EH (cell line): ENCODE measurements at places on chromosomes 4 and X.

- peak; percentile 2 for DNase-seq
These were observed 199.4 kb downstream of the MAPK10 start for GRCh38 chr4:86160426-86160825.

- peak; percentile 29 for DNase-seq
These were observed 82.8 kb downstream of the CCKAR start for GRCh38 chr4:26407476-26407875.

- DNase-seq = no peak
These were observed 4.2 kb upstream of the CXCL3 start for GRCh38 chr4:74042681-74043080.

DNA sequence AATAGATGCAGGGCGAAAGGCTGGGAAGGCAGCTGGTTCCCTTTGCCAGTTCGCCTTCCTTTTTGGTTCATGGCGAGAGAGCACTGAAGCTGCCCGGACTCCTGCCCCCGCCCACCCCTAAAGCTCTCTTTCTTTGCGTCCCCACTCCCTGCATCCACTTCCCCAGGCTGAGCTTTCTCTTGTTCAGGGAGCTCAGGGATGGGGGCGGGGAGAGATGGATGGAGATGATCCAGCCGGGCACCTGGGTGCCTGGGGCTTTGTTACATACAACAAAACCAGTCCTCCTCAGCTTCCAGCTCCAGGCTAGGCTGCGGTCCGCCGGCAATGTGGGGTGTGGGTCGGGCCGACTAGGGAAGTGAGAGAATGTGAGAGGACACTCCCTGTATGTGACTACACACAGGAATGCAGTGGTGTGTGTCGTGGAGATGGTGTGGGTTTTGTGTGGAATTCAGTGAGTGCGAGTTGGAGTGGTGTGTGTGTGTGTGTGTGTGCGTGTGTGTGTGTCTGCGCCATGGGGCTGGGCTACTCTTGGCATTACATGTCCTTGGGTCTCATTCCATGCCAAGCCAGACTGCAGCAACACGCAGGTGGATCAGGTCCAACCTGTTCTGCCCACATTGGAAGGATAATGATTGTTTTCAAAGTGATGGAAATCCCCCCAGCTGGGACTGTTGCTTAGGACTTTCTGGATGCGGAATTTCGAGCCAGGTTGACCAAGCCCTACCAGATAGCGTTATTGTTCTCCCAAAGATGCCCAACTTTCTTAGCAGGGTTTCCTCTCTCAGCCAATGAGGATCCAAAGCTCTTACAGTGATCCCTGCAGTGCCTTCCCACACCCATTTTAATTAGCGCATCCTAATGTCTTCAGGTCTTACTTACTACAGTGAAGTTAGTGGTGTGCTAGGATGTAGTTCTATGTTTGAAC lies 149.4 kb upstream of the CHRDL1 start:
- no peak for DNase-seq

- DNase-seq = peak; percentile 0
These were observed 104.6 kb downstream of the PPP1R2C start for GRCh38 chrX:42673301-42673810.

DNA sequence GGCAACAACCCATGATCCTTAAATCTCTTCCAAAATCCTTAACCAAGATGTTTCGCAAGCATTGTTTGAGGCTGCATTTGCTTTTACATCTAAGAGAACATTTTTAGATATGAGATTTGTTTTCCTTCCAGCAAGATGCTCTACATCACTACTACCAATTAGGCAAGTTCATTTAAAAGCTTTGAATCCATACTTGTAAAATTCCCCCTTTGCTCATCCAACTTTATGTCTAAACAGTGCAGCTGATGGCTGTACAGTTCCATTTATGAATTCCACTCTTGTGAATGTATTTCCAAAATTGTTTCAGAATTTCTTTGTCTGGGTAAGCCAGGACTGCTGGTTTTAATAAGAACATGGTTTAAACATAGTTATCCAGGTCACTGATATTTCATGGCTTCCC lies 31.5 kb downstream of the RAI2 start:
- DNase-seq = no peak

DNA sequence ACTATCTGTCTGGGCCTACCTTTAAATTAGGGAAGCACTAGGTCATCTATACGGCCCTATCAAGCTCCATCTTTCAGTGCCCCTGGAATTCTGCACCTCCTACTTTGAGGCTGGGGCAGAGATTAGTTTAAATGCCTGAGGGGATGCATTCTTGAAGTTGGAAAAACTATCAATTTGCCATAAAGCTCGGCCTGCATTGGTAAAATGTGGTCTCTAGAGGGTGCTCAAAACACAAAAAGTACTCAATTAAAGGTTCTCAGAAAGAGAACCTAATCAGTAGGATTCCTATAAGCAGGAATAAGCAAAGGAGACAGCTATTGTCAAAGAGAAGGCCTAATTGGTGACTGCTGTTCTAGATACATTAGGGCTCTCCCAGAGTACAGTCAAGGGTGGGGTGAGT lies 111.7 kb downstream of the AMER1 start:
- DNase-seq = peak; percentile 29

- no peak for DNase-seq
These were observed 85.1 kb downstream of the LINC00632 start for GRCh38 chrX:140794642-140795041.
